ENCODE measurements at places on chromosomes 1 and 21. TPM values are rescaled to one million over a fixed set of nuclear protein-coding genes. Genes with fewer than 3 reads are reported as not detected.

Gene NBPF26
- 32.5 TPM for total RNA-seq

Gene TMEM52
- not detected for total RNA-seq

Gene LCE2A
- total RNA-seq, result not detected

Gene HCRTR1
- 0.18 TPM for total RNA-seq

Gene C8A
- not detected for total RNA-seq

Gene CLCA1
- not detected for total RNA-seq

Gene SLC6A17
- total RNA-seq, result 0.16 TPM

Gene ODR4
- total RNA-seq, result 22.1 TPM

Gene SMCP
- not detected for total RNA-seq

Gene OLIG2
- total RNA-seq, result not detected

Gene LEFTY1
- total RNA-seq, result not detected

Gene S100A9
- not detected for total RNA-seq

Gene PATJ
- 14.2 TPM for total RNA-seq

Gene MAP3K6
- total RNA-seq, result 18.2 TPM

Gene KCNA3
- total RNA-seq, result under 0.01 TPM

Gene ADCY10
- 0.09 TPM for total RNA-seq

Gene SFT2D2
- 72.8 TPM for total RNA-seq

Gene KRTAP10-1
- total RNA-seq, result not detected

Gene CFHR4
- total RNA-seq, result not detected

Gene RGS8
- not detected for total RNA-seq

Gene ACTA1
- not detected for total RNA-seq

Gene CDK18
- total RNA-seq, result 0.27 TPM

Gene TDRD10
- total RNA-seq, result not detected

Gene C4BPA
- total RNA-seq, result not detected

Gene SLC1A7
- 3.8 TPM for total RNA-seq

Gene RGSL1
- total RNA-seq, result not detected

Gene AMPD1
- not detected for total RNA-seq

Gene JUN
- 30.7 TPM for total RNA-seq

Gene SYCP1
- not detected for total RNA-seq

Gene PIGR
- not detected for total RNA-seq

Gene DYNLT5
- total RNA-seq, result 1.4 TPM

Gene FCRL2
- total RNA-seq, result not detected

Gene CHRM3
- not detected for total RNA-seq

Gene WNT3A
- not detected for total RNA-seq

Gene TEKT2
- total RNA-seq, result 2.1 TPM

Gene ARHGEF10L
- total RNA-seq, result 23.9 TPM

Gene SPRR4
- not detected for total RNA-seq

Data from fibroblast of the aortic adventitia (primary cell).